Fibroblast of mammary gland (primary cell): ENCODE measurements at places on chromosomes 4 and X.

- peak; percentile 38 for DNase-seq
These were observed 309.6 kb upstream of the DDX53 start for GRCh38 chrX:22690116-22690515.

- DNase-seq = no peak
These were observed 168.5 kb downstream of the FAT4 start for GRCh38 chr4:125483278-125483677.

DNA sequence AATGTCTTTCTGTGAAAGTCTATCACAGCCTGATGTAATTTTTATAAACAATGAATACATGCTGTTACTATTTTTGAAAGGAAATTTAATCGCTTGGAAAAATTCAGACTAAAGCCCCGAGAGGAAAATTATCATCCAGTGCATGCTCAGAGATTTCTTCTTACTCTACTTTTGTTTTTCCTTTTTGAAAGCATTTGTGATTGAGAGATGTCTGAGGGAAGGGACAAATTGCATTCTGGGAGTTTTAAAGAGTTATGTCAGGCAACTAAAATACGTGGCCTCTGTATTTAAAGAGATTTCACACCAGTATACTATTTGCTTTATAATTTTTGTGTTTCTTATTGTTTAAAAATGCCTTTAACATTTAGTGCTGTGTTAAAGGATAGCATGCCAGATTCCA is 1.4 kb upstream of the ZFX start:
- DNase-seq = no peak

GRCh38 chr4:56480691-56481090 is 13.3 kb downstream of the SRP72 start:
- no peak for DNase-seq

GRCh38 chr4:91243132-91243531 is 1060.6 kb upstream of the GRID2 start:
- DNase-seq = no peak

GRCh38 chr4:105455998-105456397 is 17.9 kb downstream of the PPA2 start:
- DNase-seq = no peak

DNA sequence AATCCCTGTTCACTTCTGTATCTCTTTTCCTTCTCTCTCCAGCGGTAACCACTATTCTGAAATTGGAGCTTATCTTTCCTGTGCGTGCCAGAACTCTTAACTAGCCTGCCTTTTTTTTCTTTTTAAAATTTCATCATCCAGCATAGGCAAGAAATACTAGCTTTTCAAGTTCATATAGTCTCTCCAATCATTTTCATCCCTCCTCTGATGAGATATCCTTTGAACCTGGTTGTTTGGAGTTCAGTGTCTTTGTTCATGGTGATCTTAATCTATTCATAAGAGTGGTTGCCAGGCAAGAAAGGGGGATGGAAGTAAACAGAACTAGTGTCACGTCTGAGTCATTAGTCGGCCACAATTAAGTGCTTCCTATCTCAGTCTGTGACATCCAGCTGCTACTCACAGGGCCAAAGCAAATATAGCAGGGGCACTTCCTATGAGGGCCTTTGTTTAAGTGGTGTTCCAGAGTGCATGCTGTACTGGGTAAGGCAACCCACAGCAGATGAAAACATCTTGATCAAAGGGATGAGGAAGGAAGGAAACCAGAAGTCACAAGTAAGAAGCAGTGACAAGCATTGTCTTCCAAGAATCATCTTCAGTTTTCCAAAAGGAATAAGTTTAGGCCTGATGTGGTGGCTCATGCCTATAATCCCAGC is 56.4 kb upstream of the XIAP start:
- peak; percentile 83 for DNase-seq

GRCh38 chr4:125254106-125254505 is 60.6 kb upstream of the FAT4 start:
- DNase-seq = peak; percentile 51

- no peak for DNase-seq
These were observed 146.4 kb upstream of the MAMLD1 start for GRCh38 chrX:150216716-150217115.

GRCh38 chrX:21926527-21927278 is 13.8 kb upstream of the SMS start:
- DNase-seq = peak; percentile 96

GRCh38 chr4:88937081-88937480 is 119.9 kb downstream of the FAM13A start:
- DNase-seq = no peak

DNA sequence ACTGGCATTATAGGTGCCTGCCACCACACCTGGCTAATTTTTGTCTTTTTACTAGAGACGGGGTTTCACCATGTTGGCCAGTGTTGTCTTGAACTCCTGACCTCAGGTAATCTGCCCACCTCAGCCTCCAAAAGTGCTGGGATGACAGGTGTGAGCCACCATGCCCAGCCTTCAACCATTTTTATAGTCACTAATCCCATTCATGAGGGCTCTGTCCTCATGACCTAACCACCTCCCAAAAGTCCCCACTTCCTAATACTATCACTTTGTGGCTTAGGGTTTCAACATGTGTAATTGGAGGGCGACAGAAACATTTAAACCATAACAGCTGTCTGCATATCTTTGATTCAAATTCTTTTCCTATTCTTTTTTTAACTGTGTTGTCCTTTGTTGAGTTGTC is 229.6 kb upstream of the AGA start:
- DNase-seq = no peak

- no peak for DNase-seq
These were observed 188.4 kb downstream of the DHX15 start for GRCh38 chr4:24395937-24396336.

DNA sequence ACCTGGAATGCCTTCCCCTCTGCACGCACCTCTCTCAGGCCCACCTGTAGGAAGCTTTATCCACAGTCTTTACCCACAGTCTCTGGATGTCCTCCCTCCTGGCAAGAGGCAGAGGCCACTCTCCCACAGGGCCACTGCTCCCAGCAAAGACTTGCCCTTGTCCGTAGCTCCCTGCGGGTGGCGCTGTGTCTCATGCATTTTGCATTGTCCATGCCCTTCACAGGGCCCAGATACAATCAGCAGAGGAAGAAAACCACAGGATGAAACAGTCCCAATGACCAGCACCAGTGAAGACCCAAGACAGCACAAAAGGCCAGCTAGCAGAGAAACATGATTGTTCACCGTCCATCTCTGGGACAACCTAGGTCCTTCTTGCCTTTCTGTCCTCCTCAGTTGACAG is 2.1 kb upstream of the NSG1 start:
- DNase-seq = peak; percentile 26

DNA sequence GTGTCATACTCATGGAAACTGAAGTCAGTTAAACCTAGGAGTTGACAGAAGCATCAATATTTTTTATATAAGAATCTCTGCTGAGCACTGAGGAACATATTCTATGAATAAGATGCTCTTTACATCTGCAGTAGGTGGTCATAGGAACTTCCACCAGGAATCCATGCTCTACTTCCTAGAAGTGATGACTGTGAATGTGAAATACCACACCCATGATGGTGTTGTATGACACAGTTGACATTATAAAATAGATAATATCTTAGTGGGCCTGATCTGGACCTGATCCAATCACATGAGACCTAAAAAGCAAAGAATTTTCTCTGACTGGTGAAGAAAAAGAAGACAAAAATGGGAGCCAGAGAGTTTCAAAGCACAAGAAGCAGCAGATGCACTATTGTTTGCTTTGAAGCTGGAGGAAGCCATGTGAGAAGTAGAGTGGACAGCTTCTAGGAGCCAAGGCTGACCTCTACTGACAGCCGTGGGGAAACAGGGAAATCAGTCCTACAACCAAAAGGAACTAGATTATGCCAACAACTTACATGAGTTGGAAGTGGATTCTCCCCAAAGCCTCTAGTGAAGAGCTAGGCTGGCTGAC is 68.6 kb upstream of the HS3ST1 start:
- DNase-seq = no peak

DNA sequence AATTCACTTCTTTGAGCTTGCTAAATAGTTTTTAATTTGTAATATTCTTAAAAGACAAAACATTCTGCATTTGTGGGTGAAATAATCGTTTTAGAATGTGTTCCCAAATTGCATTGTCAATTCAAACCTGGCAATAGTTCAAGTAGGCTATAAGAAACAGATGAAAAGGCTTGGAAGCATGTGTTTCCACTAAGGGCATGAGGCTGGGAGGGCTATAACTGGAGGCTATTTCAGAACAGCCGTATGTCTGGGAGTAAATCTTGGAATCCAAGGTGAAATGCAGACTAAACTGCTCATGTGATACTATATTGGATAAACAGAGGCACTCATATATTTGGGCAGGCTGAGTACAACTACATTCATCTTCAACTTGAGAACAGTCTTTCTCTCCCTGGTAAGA is 117.4 kb upstream of the GRPR start:
- peak; percentile 37 for DNase-seq

GRCh38 chr4:55868581-55869090 is 15.2 kb downstream of the EXOC1 start:
- DNase-seq = no peak

DNA sequence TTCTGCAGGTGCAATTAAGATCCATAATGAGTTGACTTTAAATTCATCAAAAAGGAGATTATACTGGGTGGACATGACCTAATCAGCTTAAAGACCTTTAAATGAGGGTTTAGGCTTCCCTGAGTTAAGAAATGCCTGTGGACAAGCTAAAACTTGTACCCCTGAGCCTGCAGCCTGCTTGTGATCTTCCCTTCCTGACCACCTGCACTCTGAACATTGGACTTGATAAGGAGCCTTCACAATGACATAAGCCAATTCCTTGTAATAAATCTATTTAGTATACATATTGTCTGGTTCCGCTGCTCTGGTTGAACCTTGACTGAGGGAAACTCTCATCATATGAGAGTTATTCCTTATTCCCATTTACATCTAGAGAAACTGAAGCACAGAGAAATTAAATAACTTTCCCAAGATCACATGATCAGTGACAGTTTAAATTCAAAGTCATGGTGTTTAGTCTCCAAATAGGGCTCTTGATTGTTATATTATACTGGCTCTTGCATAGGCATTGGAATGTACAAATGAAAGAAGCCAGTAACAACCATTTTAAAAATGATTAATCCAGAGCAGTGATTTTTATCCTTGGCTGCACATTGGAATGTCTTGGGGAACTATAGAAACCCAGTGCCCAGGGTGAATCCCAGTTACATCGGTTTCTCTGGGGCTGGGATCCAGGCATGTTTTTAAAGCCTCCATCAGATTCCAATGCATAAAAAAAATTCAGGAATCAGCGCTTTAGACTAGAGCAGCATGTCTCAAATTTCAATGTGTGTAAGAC is 136.1 kb downstream of the MSL3 start:
- no peak for DNase-seq

DNA sequence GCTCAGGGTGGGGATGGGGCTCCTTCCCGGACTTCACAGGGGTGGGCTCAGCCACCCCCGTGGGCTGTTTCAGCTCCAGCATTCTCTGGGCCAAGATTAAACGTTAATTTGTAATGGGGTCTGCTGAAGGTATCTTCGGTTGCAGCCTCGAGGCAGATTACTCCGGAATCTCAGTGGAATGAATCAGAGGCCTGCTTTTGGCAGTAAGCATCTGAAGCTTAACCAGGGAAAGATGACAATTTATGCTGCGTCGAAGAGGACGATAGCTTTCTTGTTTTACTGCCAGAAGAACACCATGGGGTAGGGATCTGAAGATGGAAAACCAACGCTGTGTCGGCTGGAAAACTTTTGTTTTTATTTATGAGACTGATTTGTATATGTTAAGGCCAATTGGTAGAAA is 129.2 kb upstream of the MSX1 start:
- no peak for DNase-seq

DNA sequence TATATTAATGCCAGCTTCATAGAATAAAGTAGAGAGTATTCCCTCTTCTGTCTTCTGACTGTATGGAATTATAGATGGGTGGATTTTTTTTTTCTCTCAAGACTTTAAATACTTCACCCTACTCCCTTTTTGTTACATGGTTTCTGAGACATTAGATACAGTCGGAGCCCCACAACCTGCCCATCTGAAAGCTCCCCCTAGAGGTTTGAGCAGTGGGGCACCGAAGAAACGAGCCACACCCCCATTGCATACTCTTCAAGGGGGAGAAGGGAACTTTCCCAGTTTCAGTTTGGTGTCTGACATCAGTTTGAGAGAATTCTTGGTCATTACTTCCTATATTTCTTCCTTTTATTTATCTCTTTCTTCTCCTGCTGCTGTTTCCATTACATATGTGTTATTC is 437.6 kb upstream of the AGA start:
- DNase-seq = no peak

DNA sequence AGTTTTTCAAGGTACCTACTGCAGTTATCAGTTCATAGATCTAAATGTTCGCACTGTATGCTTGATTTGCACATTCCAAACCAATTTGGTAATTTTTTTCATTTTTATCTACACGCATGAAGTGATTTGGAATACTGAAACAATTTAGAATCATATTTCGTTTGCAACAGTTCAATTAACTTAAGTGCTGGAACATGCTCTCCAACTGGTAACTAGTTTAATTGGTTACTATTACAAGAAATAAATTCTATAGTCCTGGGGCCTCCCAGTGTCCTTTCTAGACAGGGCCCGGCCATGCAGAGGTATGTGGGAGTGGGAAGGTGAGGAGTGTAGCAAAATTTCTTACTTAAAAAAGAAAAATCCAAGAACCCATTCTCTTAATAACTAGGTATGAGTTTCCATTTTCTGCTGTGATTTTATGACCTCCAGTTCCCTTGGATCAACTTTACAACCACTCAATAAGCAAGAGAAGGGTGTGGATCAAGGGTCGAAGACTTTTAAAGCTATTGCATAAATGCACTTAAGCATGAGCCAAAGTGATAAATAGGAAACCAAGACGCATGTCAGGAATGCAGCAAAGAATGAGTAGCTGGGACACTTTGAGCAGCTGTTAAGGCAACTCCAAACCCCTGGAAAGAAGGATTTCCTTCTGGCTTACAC is 106.9 kb downstream of the PPARGC1A start:
- DNase-seq = peak; percentile 17

- DNase-seq = peak; percentile 52
These were observed 21.1 kb downstream of the ACOX3 start for GRCh38 chr4:8419222-8420041.

- DNase-seq = peak; percentile 76
These were observed 201.3 kb downstream of the PTTG2 start for GRCh38 chr4:38161208-38162113.

GRCh38 chr4:128684016-128684415 is 125.5 kb upstream of the JADE1 start:
- DNase-seq = no peak

DNA sequence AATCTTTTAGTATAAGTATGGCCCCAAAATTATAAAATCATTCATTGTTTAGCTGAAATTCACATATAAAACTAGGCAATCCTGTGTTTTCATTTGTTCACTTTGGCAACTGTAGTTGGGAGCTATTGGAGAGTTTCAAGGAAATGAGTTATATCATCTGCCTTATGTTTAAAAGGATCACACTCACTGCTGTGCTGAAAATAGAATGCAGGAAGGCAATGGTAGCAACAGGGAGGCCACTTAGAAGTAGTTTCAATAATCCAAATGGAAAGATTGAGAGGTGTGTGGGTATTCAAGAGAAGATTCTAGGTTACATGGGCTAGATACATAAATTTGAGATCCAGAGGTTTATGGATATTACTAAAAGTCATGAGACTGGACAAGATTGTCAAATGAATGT is 184.9 kb downstream of the PDGFC start:
- no peak for DNase-seq

GRCh38 chr4:26367811-26368210 is 47.0 kb downstream of the RBPJ start:
- no peak for DNase-seq

- peak; percentile 84 for DNase-seq
These were observed 109.1 kb downstream of the PTTG2 start for GRCh38 chr4:38069271-38069760.

GRCh38 chr4:138875891-138876608 is 139.5 kb upstream of the NOCT start:
- DNase-seq = peak; percentile 62

- peak; percentile 71 for DNase-seq
These were observed 66.9 kb downstream of the SYNPO2 start for GRCh38 chr4:118955515-118955914.
